ENCODE measurements at places on chromosomes 5 and 9.

GRCh38 chr9:4126184-4126865 is 173.5 kb downstream of the GLIS3 start:
- DNase-seq, result no peak

DNA sequence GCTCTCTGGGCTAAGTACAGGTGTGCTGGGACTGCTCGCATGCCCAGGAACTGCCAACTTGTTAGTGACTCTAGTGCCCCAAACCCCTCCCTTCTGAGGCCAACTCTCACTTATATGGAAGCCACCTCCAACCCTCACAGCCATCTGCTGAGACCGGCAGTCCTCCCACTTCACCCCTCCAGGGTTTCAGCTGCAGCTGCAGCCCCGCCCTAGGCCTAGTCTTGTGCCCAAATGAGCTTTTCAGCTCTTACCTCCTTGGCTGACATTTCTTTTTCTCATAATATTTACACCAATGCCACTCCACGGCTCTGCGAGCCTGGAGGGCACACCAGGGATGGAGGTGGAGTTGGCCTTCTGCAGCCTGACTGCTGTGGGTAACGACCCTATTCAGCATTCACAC is 166.6 kb downstream of the ROR2 start:
- DNase-seq, result no peak

- DNase-seq, result no peak
Measured at GRCh38 chr5:110561510-110561909, 165.0 kb downstream of the TMEM232 start.

DNA sequence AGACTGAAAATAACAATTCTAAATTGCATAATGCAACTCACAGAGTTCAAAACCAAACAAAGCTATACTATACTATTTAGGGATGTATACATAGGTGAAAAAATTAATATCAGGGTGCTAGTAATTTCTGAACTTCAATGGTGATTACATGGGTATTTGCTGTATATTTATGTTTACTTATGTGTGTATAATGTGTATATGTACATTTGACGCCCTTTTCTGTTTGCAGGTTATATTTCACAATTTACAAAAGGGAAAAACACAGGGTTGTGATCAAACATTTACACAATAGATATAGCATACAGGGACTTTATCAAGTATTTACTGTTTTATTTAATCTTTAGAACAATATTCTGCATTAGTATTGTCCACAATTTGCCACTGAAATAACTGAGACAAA is 184.0 kb downstream of the DENND1A start:
- no peak for DNase-seq

DNA sequence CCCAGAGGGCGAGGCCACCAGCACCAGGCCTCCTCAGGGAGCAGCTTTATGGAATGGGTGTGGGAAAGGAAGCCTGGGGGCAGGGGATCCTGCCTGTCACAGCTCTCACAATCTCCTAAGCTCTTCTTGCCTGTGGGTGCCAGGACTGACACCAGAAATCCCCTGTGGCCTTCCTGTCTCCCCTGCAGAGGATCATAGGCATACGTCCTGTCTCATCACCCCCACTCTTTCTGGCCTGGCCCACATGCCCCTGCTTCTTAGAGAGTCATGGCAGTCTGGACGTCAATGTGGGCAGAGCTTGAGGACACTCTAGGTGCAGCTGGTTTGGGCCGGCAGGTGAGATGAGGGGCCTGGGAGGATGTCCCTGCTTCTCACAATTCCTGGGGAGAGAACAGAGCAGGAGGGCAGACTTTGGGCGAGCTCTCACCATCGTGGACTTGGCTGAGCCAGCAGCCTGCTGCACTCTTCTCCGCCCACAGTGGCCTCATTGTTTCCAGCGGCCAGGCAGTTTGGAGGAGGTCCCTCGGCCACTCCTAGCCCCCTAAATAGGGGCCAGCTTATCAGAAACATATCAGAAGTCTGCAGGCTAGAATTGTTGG is 67.3 kb upstream of the ZFR start:
- no peak for DNase-seq

- no peak for DNase-seq
Measured at GRCh38 chr5:159208514-159209437, 577 bp downstream of the RNF145 start.

GRCh38 chr9:18665947-18666346 is 192.0 kb downstream of the ADAMTSL1 start:
- no peak for DNase-seq

- DNase-seq, result no peak
Measured at GRCh38 chr9:4514252-4515128, 24.2 kb downstream of the SLC1A1 start.

- DNase-seq, result no peak
Measured at GRCh38 chr9:116100711-116101121, 52.9 kb upstream of the PAPPA start.

- no peak for DNase-seq
Measured at GRCh38 chr9:109440797-109441287, 57.3 kb downstream of the PTPN3 start.

DNA sequence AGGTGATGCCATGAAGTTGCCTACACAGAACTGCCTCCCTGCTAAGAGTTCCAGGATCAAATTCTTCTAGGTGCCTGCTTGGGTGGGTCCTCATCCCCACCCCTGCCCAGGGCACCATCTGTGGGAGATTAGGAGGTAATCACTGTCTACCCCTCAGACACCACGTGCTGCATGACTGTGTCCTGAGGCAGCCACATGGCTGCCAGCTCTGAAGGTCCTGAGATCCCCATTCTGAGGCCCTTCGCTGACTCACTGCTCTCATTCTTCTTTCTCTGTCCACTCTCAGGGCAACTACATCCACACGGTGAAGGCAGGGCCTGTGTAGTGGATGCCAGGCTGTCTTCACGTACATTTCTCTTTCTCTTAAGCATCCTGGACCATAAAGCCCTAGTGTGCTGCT is 222.9 kb upstream of the ANKRD55 start:
- DNase-seq, result no peak

GRCh38 chr5:160001457-160001856 is 7.5 kb upstream of the TTC1 start:
- no peak for DNase-seq

DNA sequence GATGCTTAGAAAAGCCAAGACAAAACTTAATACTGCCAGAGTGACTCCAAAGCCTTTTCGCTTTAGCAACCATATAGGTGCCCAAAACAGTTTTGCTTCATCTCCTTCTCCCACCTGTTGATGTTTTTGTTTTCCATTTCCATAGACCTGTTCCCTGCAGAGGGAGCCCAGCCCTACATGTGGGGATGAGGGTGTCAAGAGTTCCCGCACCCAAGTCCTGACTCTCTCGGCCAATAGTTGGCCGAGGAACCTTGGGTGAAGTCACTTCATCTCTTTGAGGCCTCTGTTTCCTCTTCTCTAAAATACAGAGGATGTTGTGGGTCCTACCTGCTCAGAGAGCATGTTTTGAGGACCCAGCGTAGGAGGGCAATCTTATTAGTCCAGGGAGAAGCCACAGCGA is 38.5 kb upstream of the LCP2 start:
- no peak for DNase-seq

GRCh38 chr5:78779771-78780616 is 131.4 kb upstream of the LHFPL2 start:
- DNase-seq, result no peak

DNA sequence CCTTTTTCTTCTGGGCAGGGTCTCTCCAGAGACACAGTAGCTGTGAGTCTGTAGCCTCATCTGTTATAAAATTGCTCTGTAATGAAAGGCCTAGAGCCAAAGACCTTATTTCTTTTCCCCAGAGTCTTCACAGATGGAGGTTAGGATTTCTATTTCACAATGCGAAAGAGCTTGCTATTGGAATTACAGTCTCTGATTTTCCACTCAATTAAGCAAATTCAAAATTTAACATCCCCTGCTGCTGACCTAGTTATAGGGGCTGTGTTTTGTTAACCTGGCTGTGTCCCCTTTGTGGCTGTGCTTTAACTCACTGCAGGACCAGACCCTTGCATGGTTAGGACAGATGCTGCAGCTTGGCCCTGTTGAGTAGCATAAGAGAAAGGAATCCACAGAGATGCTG is 190.3 kb upstream of the NMUR2 start:
- DNase-seq, result no peak

DNA sequence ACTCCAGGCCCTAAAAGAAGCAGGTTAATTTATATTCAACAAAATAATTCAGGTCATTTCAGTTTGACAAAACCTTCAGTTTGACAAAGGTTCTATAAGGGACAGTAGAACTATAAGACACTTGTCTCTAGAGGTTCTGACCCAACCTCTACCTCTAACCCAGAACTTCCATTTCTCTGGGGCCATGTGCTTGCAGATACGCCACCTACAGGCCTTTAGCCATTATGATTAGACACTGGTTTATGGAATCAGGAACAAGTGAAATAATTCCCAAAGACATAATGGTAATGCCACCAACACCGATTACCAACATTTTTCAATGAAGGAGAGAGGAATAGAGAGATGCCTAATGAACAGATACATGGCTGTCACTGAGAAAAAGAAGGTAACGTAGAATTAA is 733.9 kb downstream of the PRELID2 start:
- no peak for DNase-seq

- DNase-seq, result no peak
Measured at GRCh38 chr5:168342151-168342825, 50.8 kb downstream of the WWC1 start.

All from stimulated activated CD8-positive, alpha-beta memory T cell treated with anti-CD3 and anti-CD28 coated beads, Interleukin-15, amount 100 ng/mL, for 4 hours (primary cell).